B cell (primary cell): ENCODE measurements at places on chromosomes 11 and 22.

- no peak overlapping the region for H3K27ac ChIP-seq
- H3K27me3 ChIP-seq = no peaks in the 10 kb centered on the region
- no peak for DNase-seq
- no peaks in the 10 kb centered on the region for H3K36me3 ChIP-seq
These were observed 17.6 kb downstream of the PRDM11 start for GRCh38 chr11:45163956-45164575.

DNA sequence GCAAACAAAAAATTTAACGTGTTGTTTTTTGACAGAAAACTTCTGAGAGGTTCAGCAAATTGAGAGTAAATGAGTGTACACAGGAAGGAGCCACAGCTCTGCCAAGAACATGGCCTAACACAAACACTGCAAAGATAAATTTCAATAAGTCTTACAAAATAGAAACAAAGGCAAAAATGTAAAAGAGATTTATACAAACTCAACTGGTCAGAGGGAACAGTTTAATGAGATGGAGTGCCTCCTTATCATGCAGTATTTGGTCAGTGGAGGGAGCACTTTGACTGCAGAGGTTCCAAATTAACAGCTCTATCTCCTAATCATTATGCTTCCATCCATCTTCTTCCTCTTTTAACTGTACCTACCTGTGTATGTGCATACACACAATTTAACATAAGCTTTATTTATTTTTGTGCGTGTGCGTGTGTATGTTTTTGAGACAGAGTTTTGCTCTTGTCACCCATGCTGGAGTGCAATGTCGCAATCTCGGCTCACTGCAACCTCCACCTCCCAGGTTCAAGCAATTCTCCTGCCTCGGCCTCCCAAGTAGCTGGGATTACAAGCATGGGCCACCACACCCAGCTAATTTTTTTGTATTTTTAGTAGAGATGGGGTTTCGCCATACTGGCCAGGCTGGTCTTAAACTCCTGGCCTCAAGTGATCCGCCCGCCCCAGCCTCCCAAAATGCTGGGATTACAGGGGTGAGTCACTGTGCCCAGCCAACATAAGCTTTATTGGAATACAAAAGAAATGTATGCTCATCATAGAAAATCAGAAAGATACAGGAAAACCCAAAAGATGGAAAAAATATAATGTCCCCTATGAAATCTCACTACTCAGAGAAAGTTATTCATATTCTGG, 111.9 kb downstream of the MRTFA start:
- no peak overlapping the region for H3K27ac ChIP-seq
- no peaks in the 10 kb centered on the region for H3K27me3 ChIP-seq
- no peak for DNase-seq
- peaks cover under 1% of the 10 kb centered on the region for H3K4me1 ChIP-seq
- no peaks in the 10 kb centered on the region for H3K36me3 ChIP-seq
- no peak overlapping the region for H3K4me3 ChIP-seq

DNA sequence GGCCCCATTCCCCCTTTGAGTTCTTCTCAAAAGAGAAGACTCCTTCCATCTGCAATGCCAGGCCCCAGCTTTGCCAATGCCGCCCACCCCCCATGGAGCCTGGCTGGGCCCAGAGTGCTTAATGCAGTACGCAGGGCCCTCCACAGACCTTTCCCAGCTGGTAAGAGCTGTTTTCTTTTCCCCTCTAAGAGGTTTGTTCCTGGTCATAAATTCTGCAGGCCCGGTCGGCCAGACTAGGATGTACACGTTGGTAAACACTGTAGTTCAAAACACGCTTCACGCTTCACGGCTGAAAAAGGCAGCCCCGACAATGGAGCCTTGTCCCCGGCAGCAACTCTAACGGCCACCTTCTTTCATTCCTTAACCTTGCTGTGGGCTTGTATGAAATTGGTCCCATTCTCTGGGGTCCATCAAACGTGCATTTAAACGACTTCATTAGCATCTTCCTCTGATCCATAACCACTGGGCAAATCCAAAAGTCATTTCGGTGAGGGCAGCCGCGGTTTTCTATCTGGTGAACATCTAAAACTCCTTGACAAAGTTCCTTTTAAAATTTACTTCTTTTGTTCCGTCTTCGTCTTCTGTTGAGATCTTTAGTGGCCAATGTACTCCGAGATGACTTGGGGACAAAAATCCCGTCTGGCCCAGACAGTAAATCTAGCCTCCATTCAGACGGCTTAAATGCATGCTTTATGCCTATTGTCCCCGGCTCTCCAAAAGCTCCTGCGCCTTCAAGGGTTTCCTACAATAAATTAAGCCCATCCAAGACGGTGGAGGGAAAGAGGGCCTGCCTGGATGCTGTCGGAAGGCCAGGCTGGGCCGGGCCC, 60.0 kb upstream of the MYEOV start:
- H3K27me3 ChIP-seq = peaks cover 6% of the 10 kb centered on the region
- no peak for DNase-seq
- no peaks in the 10 kb centered on the region for H3K4me1 ChIP-seq

GRCh38 chr22:42176255-42176915, 45.8 kb upstream of the CYP2D6 start:
- H3K27ac ChIP-seq = no peak overlapping the region
- peaks cover 12% of the 10 kb centered on the region for H3K4me1 ChIP-seq
- no peak for DNase-seq
- H3K4me3 ChIP-seq = no peak overlapping the region
- H3K36me3 ChIP-seq = no peaks in the 10 kb centered on the region

DNA sequence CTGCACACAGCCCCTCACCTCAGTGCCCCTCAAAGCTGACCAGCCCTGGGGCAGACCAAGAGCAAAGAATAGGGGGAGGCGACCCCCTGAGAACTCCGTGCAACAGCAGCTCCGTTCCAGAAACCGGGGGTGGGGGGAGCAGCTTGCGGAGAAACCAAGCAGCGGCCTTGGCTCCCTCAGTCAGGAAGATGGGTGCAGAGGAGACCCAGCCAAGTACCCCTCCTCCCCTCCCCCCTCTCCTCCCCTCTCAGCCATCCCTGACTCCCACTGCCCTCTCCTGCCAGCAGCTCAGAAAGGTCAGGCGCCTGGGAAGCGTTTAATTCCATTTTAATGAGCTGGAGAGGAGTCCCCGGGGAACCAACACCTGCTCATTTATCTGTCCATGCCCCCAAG, 78.9 kb downstream of the PDE2A start:
- DNase-seq = no peak
- H3K27ac ChIP-seq = no peak overlapping the region

GRCh38 chr22:47000888-47001287, 238.4 kb downstream of the TBC1D22A start:
- H3K4me3 ChIP-seq = no peak overlapping the region
- peaks cover 70% of the 10 kb centered on the region for H3K36me3 ChIP-seq
- no peaks in the 10 kb centered on the region for H3K4me1 ChIP-seq
- no peaks in the 10 kb centered on the region for H3K27me3 ChIP-seq
- DNase-seq = no peak

- no peaks in the 10 kb centered on the region for H3K4me1 ChIP-seq
- DNase-seq = no peak
- no peaks in the 10 kb centered on the region for H3K27me3 ChIP-seq
These were observed 106.1 kb downstream of the CD44 start for GRCh38 chr11:35245056-35245455.

- no peaks in the 10 kb centered on the region for H3K27me3 ChIP-seq
- H3K36me3 ChIP-seq = no peaks in the 10 kb centered on the region
- DNase-seq = no peak
- H3K4me3 ChIP-seq = no peak overlapping the region
- no peaks in the 10 kb centered on the region for H3K4me1 ChIP-seq
These were observed 27.2 kb upstream of the A4GALT start for GRCh38 chr22:42747701-42748513.

DNA sequence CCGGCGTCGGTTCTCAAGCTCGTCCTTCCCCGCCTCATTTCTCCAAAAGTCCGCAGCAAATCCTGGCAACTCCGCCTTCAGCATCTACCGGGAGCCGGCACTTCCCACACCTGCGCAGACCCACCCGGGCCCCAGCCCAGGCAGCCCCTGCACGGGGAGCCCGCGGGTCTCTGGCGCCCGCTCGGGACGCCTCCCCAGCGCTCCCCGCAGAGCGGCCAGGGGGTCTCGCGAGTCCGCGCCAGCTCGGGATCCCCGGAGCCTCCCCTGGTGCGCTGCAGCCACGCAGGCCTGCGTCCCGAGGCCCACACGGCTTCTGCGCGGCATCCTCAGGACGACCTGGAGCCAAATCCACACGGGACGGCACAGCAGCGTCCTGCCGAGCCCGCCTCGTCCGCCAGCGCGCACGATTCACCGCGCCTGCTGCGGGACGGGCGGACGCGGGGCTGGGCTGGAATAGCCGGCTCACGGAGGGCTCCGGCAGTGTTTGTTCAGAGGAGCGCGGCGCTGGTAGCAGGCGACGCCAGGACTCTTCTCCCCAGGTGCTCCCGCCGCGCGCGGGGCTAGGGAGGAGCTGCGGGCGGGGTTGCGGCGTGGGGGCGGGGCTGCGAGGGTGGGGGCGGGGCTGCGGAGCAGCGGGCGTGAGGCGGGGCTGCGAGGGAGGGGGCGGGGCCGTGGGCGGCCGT, 816 bp upstream of the PHRF1 start:
- H3K36me3 ChIP-seq = peaks cover 3% of the 10 kb centered on the region

DNA sequence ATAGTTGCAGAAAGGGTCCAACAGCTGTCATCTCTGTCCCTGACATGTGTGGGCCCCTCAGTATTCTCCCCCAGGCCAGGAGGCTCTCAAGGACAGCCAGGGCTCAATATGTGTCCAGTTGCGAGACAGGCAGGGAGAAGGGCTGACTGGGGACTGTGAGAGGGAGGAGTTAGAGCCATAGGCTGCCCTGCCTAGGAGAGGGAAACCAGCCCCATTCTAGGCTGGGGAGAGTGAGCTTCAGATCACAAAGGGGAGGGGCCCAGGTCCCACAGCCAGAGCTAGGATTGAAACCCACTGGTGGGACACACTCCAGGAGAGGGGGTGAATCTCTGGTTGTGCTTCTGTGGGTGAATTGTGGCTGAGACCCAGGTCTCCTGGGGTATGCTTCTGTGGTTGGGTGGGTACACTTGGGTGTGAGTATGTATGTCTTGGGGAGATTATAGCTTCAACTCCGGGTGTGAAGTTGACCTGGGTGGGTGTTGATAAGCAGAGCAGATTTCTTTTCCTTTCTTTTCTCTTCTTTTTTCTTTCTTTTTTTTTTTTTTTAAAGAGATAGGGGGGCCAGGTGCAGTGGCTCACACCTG, 2.1 kb upstream of the CARNS1 start:
- H3K4me1 ChIP-seq = peaks cover 89% of the 10 kb centered on the region
- no peak for DNase-seq
- H3K27me3 ChIP-seq = no peaks in the 10 kb centered on the region
- H3K27ac ChIP-seq = no peak overlapping the region
- no peak overlapping the region for H3K4me3 ChIP-seq

- no peaks in the 10 kb centered on the region for H3K4me1 ChIP-seq
- H3K27me3 ChIP-seq = no peaks in the 10 kb centered on the region
- no peak overlapping the region for H3K4me3 ChIP-seq
- peak; percentile 4 for DNase-seq
These were observed 328.1 kb upstream of the MPPED2 start for GRCh38 chr11:30914143-30914762.

DNA sequence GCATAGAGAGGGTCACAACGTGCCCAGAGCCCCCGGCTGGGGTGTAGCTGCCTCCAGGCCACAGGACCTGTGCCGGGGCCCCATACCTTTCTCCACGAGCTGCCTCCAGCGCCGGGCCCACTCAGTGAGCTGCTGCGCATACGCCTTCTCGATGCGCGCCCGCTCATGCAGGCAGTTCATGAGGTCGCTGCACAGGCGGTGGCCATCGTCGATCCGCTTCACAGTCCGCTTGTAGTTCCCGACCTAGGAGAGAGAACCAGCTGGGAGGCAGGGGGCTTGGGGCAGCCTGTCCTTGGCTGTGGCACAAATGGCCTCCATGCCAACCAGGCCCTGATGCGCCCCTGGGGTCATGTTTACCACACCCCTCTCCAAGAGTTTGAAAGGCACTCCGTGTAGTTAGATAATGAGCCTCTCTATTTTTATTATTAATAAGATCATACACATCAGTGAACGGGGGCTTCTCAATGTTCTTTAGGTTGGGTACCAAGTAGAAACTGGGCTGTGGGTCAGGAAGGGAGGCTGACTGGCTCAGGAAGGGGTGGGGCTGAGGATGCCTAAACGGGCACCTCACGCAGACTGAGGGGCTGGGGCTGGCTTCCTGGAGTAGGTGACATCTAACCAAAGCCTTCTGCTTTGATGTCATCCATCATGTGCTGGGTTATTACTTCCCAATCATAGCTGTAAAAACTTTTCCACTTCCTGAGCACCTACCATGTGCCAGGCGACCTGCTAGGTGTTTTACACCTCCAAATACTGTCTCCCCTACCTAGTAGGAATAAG, 36.5 kb upstream of the ARFGAP3 start:
- peaks cover 87% of the 10 kb centered on the region for H3K4me1 ChIP-seq
- no peaks in the 10 kb centered on the region for H3K36me3 ChIP-seq
- H3K4me3 ChIP-seq = no peak overlapping the region
- peak overlapping the region; percentile 80 for H3K27ac ChIP-seq
- no peaks in the 10 kb centered on the region for H3K27me3 ChIP-seq
- peak; percentile 43 for DNase-seq

GRCh38 chr11:94090401-94090800, 38.2 kb upstream of the PANX1 start:
- no peaks in the 10 kb centered on the region for H3K27me3 ChIP-seq
- no peak for DNase-seq
- H3K36me3 ChIP-seq = no peaks in the 10 kb centered on the region
- H3K4me3 ChIP-seq = no peak overlapping the region
- no peaks in the 10 kb centered on the region for H3K4me1 ChIP-seq
- H3K27ac ChIP-seq = no peak overlapping the region

- no peak overlapping the region for H3K27ac ChIP-seq
- H3K4me1 ChIP-seq = no peaks in the 10 kb centered on the region
- peaks cover 72% of the 10 kb centered on the region for H3K36me3 ChIP-seq
- no peak overlapping the region for H3K4me3 ChIP-seq
- H3K27me3 ChIP-seq = no peaks in the 10 kb centered on the region
These were observed 62.5 kb upstream of the SUSD2 start for GRCh38 chr22:24118689-24119384.

- DNase-seq = no peak
- no peak overlapping the region for H3K4me3 ChIP-seq
- H3K27me3 ChIP-seq = peaks cover 8% of the 10 kb centered on the region
- no peak overlapping the region for H3K27ac ChIP-seq
These were observed 122.3 kb downstream of the BRD1 start for GRCh38 chr22:49705216-49705971.

DNA sequence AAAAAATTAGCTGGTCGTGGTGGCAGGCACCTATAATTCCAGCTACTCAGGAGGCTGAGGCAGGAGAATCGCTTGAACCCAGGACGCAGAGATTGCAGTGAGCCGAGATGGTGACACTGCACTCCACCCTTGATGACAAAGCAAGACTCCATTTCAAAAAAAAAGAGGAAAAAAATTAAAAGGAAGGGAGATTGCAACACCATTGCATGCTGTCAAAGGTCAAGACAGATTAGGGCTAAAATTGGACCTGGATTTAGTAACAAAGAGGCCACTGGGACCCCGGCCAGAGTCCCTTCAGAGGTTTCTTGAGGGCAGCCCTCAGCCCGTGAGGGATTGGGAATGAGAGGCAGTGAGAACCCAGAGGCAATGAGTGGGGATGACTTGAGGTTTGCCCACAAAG, 8.2 kb upstream of the MAFF start:
- H3K27me3 ChIP-seq = no peaks in the 10 kb centered on the region
- H3K36me3 ChIP-seq = no peaks in the 10 kb centered on the region
